ENCODE measurements at places on chromosomes 2 and 18.

GRCh38 chr18:74389991-74390390 is 67.1 kb downstream of the DIPK1C start:
- no peak for DNase-seq

- no peak for DNase-seq
These were observed 343.0 kb downstream of the EPHA4 start for GRCh38 chr2:221229099-221229498.

DNA sequence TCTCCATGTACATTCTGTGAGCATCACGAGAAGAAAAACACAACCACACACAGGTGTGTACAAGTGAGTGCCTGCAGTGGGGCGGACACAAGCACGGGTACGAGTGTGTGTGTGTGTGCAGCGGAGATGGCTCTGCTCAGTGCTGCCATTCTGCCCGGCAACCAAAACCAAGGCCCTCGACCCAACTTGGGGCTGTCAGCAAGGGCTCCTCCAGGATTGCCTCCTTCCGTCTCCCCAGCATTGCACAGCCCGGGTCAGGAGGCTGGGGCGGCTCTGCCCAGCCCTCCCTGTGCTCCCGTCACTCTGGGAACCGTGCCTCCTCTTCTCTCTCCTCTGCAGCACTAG is 66.5 kb downstream of the PXDN start:
- DNase-seq: no peak

DNA sequence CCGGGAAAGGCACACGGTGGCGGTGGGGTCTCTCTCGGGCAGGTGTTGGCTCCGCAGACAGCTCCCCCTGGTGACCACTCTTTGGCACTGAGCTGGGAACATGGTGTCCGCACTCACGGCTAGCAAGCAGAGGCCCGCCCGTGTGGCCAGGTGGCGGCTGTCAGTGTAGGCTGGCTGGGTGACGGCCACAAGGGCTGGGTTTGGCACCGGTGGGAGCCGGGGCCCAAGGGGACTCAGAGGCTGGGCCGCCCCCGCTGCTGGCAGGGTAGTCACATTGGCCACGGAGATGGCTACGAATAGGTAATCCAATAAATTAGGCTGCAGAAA is 1071.7 kb downstream of the RPIA start:
- DNase-seq: no peak

GRCh38 chr2:23073056-23073455 is 311.9 kb upstream of the KLHL29 start:
- DNase-seq: no peak

DNA sequence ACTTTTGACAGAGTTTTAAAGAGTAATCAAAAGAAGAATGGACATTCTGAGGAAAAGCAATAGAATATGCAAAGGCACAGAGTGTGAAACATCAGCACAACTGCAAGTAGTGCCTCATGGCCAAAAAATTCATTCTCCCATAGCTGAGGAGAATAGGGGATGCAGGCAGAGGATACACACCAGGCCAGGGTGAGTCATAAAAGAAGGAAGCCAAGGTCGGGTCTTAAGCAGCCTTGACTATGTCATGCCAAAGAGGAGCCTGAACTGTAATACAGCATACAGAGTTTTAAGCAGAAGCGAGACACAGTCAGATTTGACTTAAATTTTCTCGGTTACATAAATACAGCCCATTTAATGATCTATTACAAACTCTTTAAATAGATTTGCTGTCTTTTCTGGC is 165.0 kb downstream of the LNPK start:
- DNase-seq: no peak

DNA sequence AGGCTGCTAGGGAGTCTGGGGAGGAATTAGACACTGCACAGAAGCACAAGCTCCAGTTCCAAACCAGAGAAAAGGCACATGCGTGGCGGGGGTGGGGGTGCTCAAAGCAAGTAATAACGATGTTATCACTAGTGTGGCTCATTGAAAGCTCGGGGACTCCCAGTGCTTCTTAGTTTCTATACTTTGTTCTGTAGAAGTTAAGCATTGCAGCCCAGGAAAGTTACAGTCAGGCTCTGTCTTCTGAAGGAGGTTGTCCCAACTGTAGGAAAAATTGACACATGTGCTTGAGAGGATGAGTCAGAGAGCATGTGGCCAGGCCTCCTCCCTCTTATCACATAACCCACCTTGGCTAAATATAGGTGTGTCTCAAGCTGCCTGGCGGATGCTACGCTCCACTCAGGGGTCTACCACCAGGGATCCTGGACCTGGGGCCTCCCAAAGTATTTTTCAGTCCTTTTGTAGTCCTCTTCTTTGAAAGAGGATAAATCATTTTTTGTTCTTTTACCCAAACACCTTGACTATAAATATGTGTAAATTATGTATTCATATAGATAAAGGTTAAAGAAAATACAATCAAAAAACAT is 3.8 kb downstream of the GALNT5 start:
- no peak for DNase-seq

DNA sequence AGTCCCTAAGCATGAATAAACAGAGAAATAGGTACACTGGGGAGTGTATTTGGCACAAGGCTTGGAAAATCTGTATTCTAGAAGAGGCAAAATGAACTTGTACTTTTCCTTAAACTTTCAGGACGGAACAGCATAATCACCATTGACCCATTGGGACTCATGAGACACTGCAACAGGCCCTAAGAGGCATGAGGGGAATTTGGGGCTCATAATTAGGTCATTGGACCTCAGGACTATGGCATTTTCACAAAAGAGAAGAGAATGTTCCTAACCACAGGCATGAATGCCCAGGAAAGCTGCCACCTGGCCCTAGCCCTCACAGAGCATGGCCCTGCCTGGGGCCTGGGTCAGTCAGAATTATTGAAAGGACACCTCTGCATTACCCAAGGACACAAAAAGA is 67.9 kb upstream of the PIK3C3 start:
- no peak for DNase-seq

GRCh38 chr2:109102588-109103233 is 26.3 kb upstream of the SH3RF3 start:
- no peak for DNase-seq

- no peak for DNase-seq
These were observed 25.3 kb upstream of the GCC2 start for GRCh38 chr2:108423502-108424251.

GRCh38 chr2:207333599-207334300 is 168.0 kb upstream of the KLF7 start:
- no peak for DNase-seq

GRCh38 chr2:178886006-178886405 is 78.8 kb upstream of the TTN start:
- no peak for DNase-seq

DNA sequence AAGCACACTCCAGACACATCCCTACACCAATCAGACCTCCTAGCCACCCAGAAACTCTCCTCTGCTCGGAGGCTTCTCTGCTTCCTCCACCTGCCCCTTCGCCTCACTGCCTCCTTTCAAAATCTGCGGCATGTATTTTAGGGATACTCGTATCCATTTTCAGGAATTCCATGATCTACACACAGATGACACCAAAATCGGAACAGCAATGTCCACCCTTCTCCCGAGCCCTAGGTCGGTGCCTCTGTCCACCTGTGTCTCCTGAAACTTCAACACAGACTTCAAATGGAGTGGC is 1.4 kb upstream of the SH3BP4 start:
- DNase-seq: no peak

DNA sequence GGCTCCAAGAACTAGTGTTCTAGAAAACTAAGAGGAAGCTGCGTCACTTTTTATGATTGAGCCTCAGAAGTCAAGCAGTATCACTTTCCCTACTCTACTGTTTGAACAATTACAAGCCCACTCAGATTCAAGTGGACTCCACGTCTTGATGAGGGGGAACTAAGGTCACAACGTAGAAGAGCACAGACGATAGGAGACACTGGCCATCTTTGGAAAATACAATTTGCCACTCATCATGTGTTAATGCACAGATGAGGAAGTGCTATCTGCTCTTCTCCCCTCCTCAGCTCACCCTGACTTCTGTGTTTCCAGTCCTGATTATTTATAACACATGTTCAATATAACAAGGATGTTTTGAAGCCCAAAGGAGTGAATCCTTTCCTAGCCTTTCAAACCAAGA is 76.1 kb upstream of the CYP1B1 start:
- no peak for DNase-seq

DNA sequence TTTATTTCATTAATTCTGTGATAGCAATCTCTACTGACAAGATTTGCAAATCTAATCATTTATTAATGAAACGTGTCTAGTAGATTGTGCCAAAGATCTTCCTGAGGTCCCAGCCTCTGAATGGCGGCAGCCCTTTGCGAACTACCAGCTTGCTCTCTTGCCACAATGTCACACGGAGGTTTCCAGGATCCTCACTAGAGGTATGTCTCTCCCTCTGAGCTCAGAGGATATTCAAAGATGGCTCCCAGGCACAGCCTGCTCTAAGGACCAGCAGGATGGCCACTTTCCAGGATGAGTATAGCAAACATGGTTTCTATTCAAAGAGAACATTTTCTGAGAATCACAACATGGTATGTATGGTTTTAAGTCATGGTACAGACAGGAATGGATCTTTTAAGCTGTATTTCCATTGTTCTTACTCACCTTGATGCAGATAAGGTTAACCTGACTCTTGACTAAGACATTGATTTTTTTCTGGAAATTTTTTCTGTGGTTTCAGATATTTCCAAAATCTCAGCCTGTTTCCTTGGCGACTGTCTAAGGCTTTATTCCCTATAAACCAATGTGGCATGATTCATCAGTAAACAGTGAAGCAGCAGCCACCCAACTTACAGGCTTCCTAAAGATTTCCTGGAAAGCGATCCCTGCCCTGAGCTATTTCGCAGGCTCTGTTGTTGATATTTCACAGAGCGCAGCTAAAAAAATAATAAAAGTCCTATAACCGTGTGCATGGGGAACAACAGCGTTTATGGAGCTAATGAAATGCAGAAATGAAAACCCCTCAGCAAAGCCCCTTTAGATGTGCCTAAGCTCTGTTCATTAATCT is 54.1 kb upstream of the KLF7 start:
- no peak for DNase-seq

- DNase-seq: no peak
These were observed 52.8 kb downstream of the CHMP3 start for GRCh38 chr2:86510436-86510933.

DNA sequence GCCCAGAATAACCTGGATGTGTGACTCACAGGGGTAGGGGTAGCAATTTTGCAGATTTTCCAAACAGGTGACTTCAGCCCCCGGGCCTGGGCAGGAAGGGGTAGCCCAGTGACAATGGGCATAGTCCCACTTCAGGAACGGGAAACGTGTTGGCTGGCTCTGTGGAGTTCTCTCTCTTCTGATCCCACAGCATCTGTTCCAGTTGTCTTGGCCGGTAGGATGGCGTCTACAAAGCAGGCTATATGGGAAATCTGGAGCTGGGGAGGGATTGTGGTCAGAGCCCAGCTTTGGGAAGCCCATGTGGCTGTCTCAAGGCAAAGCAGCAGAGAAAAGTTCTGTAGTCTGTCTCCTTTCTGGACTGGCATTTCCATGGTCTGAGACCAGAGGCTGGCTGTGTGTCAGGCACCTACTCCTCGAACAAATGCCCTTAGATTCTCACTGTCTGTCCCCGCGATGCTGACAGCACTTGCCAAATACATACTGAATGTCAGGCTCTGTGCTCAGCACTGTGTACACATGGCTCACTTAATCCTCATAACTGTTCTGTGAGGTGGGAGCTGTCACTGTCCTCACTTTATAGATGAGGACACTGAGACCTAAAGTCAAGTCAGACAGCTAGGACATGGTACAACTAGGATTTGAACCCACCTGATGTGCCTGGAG is 17.9 kb upstream of the TMEM214 start:
- DNase-seq: no peak

DNA sequence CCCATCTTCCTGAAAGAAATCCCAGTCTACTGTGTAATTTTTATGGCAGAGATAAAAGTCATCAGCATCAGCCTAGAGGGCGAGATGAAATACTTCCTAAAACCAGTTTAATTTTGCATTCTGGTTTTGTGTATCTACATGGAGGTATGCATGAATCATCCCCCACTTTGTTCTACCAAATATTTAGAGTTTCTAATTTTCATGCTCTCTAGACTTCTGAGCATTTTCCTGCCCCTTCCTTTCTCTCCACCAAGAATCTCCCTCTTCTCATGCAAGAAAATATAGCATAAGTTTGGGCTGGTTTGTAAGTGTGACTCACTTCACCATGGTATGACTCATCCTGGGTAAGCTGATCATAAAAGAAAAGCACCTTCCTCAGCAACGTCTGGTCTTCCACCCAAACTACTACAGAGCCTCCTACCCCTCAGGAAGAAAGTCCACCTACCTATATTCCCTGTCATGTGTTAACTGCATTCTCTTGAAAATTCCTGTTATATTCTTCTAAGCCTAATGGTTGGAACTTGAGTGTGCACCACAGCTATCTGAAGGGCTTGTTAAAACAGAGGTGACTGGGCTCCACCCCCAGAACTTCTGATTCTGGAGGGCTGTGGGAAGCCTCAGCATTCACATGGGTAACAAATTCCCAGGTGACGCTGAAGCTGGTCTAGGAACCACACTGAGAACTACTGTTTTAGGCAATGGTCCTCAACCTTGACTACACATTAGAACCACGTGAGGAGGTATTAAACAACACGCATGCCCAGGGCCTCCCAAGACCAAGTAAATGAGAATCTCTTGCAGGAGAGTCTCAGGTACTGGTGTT is 37.4 kb upstream of the RAPGEF4 start:
- no peak for DNase-seq

- no peak for DNase-seq
These were observed 94.6 kb upstream of the CAVIN2 start for GRCh38 chr2:191941376-191941929.

DNA sequence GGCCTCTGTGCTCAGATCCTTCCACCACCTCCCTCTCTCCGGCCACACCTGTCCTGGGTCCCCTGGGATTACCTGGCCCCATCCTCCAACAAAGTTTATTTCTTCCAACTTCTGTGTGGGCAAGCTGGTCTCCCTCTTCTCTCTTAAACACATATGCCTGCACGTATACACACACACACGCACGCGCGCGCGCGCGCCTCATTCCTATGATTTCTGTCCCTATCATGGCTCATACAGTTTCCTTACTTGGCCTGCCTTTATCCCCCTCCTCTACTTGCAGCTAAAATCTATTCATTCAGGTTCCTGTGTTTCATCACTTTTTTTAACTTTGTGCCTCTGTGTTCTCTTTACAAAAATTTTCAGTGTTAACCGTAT is 96.4 kb downstream of the LOXHD1 start:
- DNase-seq: no peak

DNA sequence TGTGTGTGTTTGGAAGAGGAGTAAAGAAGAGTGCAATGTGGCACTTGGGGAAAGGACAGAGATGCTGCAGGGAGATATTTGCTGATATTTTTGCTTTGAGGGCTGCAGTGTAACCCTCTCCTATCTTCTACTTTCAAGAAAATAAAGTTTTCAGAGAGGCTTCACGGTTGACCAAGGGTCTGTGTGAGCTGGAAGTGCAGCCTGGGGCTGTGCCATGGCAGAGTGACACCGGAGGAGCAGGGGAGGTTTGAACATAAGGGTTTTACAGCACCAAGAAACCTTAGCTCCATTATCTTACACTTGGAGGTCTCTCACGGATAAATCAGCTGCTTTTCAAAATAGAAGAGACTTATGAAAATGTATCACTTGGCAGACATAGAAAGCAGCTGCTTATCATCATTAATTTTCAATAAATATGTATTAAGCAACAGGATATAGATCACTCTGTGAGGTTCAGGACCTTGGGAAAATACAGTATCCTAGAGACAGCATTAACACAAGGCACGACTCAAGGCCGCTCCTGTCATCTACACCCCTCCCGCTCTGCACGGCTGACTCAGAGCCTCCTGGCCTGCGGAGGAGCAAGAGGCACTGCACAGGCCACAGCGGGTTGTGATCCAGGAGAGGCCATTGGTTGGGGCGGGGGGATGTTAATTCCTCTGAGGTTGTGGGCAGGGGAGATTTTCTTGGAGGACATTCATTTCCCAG is 127.8 kb downstream of the COPS8 start:
- DNase-seq: no peak

Data from cortex of kidney (tissue), 1 donor.